ENCODE measurements at places on chromosomes 2 and 18.
A peak's percentile ranks its signal among the peaks of the same experiment; 100 is the strongest.

- no peak for DNase-seq
These were observed 151.4 kb downstream of the TNS1 start for GRCh38 chr2:217851191-217852020.

DNA sequence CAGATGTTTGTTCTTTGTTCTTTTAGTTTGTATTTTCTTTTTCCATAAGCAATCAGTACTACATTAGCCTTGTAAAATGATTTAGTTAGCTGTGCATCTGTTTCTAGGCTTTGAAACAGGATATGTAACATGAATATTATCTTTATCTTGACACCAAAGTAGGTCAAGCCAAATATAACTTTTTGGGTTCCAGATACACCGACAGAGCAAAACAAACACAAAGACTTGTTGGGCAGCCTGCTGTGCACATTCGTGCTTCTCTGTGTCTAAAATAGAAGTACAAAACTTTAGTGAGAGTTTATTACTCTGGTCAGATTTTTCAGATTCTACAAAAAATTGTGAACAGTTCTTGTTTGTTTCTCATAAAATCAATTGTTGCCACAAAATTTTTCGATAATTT lies 1059.3 kb upstream of the GYPC start:
- DNase-seq, result no peak

- DNase-seq, result no peak
These were observed 29.4 kb upstream of the ZNF516 start for GRCh38 chr18:76524477-76524876.

GRCh38 chr2:225041851-225042799 lies at the start of gene DOCK10:
TSS of gene DOCK10 (minus strand) at chr2:225042468. CDS start at chr2:225042374, 94 bp downstream.
- peak; percentile 25 for DNase-seq

DNA sequence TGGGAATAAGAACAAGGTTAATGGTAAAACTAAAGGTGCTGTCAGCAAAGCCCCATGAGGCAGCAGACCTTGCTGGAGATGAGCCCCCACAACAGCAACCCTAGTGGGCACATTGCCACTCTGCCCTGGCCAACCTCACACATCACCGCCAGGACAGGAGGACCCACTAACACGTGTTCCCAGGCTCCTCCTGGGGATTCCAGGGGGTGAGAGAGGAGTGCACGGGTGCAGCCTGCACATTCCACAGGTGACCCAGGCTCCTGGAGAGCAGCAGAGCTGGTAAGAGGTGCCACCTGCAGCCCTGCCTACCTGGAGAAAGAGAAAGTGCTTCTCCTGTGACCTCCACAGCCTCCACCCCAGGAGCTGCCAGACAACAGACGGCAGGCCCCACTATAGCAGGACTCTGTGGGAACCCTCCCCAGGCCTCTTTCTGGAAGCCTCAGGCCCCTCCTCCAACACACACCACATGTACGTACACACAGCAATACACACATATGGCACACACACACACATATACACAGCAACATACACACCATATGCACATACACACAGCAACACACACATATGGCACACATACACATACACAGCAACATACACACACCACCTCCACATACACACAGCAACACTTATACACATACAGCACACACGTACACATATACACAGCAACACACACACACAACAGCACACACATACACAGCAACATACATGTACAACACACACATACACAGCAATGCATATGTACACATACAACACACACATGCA lies 187.1 kb downstream of the GLI2 start:
- DNase-seq, result no peak

GRCh38 chr2:30336084-30336483 lies 104.8 kb downstream of the LBH start:
- no peak for DNase-seq

DNA sequence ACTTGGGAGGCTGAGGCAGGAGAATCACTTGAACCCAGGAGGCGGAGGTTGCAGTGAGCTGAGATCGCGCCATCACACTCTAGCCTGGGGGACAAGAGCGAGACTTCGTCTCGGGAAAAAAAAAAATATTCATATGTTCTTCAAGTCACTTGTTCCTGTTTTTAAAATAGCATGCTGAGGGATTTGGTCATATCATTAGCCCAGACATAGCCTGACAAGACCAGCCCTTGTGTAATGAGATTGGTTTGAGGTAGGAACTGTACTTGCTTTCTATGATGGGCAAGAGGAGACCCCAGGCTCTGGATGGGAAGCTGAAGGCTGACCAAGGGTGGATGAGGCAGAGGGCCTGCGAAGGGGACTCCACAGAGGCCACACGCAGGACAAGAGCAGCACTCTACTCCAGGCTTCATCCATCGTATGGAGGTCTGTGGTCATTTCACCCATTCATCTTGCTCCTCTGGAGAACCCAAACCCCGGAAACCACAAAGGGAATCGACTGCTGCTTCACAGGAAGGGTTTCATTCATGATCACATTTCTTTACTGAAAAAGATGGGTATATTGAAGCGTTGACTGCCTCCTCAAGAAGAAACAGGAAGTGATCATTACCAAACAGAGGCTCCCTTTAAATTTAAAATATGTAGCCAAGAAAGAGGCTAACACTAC lies 87.1 kb upstream of the ZNF397 start:
- DNase-seq, result no peak

- no peak for DNase-seq
These were observed 121.7 kb downstream of the FSIP2 start for GRCh38 chr2:185860321-185860720.

DNA sequence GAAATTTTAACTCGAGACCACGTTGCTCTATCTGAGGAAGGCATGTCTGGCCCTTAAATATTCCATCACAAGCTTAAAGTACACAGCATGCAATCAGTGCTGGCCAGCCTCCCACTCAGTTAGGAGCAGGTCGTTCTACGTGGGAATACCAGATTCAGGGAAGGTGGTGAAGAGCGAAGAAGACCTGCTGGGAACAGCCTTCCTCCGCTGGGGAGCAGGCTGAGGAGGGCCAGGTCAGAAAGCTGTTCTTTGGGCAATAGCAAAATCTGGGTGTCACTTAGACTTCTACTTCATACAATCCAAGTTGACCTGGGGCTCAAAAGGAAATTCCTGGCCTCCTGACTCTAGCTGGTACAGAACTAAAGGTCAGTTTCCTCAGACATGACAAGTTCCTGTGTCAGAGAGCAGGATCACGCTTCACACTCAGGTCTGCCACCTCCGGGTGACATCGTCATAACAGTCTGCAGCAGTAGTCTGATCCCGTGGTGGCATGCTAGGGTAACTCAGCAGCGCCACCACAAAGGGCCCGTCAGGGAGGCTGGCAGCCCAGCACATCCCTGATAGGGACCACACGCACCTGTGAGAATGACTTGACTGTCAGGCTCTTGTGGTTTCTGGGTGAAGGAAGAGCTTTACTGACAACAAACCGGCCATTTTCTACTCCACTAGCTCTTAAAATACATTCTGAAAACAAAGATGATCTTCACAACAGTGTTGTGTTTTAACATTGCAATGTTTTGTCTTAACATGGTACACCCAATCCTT lies 35.2 kb upstream of the NAPG start:
- DNase-seq, result peak; percentile 17

GRCh38 chr18:56351911-56352500 lies 286.4 kb downstream of the TXNL1 start:
- no peak for DNase-seq

DNA sequence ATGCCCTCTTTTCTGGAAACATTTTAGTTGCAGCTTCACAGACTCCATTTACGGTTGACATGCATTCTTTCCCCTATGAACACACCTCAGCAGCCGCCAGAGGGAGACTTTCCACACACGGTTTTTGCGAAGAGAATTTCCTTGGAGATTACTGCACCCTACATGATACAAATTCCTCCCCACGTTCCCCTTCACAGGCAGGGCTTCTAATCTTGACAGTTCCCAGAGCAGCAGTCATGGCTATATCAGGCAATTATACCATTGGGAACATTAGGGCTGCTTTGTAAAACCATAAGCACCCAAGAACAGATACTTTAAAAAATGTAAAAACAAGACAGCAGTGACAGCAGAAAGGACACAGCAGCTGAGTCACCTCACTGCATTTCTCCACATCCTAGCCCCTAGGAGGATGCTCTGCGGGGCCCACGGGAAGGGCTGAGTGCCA lies 253.8 kb downstream of the TGIF1 start:
- no peak for DNase-seq

- no peak for DNase-seq
These were observed 355.2 kb downstream of the CMPK2 start for GRCh38 chr2:6510532-6510931.

DNA sequence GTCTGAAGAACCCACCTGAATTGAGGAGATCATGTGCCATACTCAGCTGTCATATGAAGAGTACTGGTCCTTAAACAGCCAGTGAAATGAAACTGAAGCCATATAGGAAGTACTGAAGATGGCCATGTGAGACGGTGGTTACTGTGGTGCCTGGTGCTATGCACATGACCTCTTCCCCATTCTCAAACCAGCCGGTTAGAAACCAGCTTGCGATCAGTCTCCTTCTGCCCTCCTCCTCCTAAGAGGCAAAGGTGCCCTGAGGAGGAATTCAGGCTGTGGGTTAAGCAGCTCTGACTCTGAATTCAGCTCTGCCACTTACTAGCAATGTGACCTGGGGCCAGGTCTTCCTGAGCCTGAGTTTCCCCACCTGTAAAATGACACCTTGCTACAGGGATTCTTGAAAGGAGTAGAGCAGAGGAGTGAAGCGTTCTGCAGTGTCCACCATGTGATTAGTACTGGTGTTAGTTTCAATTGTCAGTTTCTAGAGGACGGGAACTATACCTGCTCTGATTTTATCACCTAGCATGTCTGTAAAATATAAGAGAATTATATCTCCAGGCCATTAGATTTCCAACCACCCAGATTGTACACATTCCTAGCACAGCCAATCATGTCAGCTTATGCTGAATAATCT lies 5.1 kb downstream of the FECH start:
- DNase-seq, result no peak

DNA sequence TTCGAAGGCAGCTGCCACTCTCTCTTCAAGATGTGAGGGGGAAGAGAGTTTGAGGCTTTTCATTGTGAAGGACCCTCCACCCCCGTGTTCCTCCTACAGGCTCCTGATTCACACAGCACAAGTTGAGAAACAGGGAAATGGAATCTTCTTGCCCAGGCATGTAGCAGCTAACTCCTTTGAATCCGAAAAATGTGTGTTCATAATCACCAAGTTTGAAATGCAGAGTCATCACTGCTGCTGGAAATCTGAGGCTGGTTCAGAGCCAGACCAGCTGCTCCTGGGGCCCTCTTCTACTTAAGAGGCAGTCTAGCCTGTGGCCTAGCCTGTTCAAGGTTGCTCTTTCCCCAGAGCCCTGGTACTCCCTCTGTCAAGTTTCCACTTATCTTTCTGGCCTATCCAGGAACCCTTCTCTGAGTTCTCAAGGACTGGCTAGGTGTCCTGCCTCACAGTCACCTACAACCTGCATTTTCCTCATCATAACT lies 166.4 kb downstream of the TMEM247 start:
- DNase-seq, result no peak

DNA sequence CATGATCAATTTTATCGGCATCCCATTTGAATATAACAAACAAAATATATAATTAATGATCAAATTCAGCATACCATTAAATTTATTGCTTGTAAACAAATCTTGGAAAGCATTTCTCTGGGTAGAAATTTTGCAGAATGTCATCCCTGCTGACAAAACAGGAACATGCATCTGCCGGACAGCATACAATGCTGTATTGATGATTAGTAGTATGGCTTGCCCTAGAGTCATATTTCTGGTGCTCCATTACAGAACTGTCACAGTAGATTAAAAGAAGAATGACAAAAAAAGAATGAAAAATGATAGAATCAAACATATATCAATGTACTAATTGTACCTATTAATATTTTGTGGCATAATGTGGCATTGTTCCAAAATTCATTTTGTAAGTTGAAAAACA lies 98.0 kb downstream of the NXPH2 start:
- no peak for DNase-seq

- no peak for DNase-seq
These were observed 168.7 kb upstream of the SKOR2 start for GRCh38 chr18:47420130-47420529.

DNA sequence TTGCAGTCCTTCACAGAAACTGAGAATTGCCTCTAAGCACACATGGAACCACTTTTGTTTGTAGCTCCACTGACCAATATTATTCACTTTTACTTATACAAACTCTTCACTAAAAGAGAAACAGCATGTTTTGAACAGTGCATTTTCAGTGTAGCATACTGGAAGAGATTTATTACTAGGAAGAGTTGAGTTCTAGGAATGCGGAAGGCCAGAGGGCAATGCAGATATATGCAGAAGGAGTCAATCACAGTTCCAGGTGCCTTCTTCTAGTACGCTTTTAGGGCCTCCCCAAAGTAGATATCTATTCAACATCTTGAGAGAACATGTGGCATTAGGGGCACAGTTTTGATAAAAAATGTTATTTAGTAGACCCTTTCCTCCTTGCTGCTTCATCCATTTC lies 1654.0 kb upstream of the ZEB2 start:
- no peak for DNase-seq

DNA sequence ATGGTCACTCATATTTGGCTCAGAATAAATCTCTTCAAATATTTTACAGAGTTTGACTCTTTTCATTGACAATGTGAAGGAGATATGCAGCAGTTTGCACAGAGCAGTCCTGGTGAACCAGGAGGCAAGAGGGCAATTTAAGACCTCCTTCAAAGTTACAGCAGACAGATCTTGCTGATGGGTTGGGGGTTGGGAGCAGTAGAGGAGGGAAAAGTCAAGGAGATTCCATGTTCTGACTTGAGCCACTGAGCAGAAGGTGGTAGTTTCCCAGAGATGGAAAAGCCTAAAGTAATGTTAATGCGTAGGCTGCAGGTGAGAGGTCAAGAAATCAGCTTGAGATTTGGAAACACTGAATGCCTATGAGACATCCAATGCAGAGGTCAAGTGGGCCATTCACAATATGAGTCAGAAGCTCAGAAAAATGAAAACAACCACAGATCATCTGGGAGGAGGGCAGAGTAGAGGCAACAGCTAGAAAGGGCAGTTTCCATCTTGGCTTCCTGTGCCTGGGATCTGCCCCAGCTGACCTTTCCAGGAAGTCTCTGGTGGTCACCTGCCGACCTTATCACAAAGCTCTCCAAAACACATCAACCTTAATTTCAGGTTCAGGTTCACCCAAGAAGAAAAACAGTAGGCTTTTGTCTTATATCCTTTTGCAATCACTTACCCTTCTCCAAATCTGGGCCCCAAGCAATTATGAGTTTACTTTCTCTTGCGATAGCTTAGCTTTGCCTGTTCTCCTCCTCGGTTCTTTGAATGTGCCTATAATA lies 197.5 kb upstream of the ARL4C start:
- DNase-seq, result no peak

DNA sequence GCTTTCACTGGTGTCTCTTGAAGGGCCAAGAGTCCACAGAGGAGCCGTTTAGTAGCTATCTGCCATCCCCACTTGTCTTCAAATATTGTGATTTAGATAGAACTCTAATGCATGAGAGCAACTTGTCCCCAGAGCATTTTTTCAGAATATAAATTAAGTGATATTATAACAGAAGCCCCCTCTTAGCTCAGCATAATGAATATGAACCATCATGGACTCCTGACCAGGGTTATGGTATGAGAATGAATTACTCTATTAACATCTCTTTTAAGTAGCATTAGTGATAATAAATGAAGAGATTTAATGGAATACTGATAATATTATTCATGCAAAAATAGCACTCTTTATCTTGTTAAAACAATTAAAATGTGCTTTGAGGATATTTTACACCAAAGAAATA lies 709.6 kb downstream of the GALR1 start:
- no peak for DNase-seq
